ENCODE measurements at places on chromosomes 12 and 14. TPM values are rescaled to one million over a fixed set of nuclear protein-coding genes. Genes with fewer than 3 reads are reported as not detected.

DNA sequence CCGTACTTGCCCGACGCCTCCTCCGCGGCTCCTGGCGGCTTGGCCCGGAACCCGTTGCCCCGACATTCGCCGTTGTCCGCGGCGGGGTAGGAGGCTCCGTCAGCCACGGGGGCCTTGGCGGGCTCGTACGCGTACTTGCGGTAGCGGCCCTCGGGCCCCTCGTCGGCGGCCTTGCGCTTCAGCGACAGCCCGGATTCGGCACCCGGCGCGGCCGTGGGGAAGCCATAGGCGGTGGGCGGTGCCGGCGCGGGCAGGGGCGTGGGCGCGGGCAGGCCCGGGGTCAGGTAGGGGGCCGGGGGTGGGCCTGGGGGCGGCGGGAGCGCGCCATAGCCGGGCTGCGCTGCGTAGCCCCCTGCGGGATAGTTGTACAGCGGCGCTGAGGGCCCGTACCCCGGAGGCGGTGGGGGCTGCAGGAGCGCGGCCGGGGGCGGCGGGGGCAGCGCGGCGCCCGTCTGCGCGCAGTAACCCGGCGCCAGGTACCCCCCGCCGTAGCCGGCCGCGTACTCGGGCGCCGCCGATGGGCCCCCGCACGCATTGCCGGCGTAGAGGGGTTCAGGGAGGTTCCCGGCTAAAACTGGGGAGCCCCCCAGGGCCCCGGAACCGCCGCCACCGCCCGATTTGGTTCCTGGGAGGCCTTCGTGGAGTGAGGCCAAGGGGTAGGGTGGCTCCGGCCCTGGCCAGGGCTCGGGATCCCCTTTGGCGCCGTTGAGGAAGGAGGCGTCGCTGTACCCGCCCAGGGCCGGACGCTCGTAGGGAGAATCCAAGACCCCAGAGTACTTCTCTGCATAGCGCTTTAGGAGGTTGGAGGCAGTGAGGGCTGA is 26.9 kb downstream of the FIGNL2 start:
- H3K4me3 ChIP-seq: peak overlapping the region; percentile 28
- H3K27ac ChIP-seq: peak overlapping the region; percentile 90
- no peaks in the 10 kb centered on the region for H3K27me3 ChIP-seq
- H3K36me3 ChIP-seq: no peaks in the 10 kb centered on the region
- no peak for DNase-seq

DNA sequence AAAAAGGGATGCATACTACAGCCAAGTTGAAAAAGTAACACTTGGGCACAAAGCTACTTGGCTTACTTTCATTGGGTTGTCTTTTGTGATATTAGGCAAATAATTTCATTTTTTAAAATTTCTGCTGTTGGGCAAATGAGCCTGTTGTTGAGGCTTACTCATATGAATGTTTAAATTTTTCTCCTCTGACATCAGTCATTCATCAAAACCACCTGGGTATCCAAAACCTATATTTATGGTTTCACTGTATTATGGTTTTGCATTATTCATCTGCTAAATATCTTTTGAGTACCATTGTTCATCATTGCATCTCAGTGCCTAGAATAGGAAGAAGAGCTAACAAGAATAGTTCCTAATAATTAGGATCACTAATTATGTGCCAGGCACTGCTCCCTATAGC is 28.1 kb downstream of the DYRK2 start:
- H3K4me1 ChIP-seq: no peaks in the 10 kb centered on the region
- DNase-seq: no peak
- H3K4me3 ChIP-seq: no peak overlapping the region
- no peaks in the 10 kb centered on the region for H3K27me3 ChIP-seq
- no peak overlapping the region for H3K27ac ChIP-seq
- no peaks in the 10 kb centered on the region for H3K36me3 ChIP-seq

DNA sequence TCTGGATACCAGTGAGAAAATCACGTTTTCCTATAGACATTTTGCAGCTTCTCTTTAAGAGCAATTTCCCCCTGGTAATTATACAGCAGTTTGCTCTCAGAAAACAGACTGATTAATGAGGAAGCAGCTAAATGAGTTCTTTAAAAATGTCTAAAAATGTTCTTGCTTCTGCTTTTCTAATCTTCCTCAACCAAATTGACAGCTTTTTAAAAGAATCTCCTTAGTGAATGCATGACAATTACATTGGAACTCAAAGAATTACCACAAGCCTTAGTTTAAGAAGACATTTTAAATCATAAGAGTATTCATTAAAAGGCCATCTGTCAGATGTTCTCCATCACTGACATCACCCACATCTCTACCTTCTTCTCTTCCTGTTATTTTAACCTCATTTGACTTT is 135.8 kb upstream of the PLXNC1 start:
- no peaks in the 10 kb centered on the region for H3K27me3 ChIP-seq
- no peak overlapping the region for H3K27ac ChIP-seq
- no peak for DNase-seq

DNA sequence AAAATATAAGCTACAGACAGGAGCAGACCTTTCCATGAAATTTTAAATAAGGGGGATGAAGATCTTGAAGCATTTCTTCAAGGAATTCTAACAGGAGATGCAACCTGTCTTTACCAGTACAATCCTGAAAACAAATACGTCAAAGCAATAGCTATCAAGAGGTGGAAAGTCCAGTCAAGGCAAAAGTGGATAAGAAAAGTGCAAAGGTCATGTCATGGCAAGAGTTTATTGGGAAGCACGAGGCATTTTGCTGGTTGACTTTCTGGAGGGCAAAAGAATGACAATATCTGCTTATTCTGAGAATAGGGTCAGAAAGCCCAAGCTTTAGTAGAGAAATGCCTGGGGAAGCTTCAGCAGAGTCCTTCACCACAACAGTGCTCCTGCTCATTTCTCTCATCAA is 34.3 kb upstream of the PRB4 start:
- no peaks in the 10 kb centered on the region for H3K4me1 ChIP-seq
- no peaks in the 10 kb centered on the region for H3K27me3 ChIP-seq
- H3K4me3 ChIP-seq: no peak overlapping the region
- H3K36me3 ChIP-seq: no peaks in the 10 kb centered on the region
- H3K27ac ChIP-seq: no peak overlapping the region

- H3K4me3 ChIP-seq: no peak overlapping the region
- no peak overlapping the region for H3K27ac ChIP-seq
- H3K36me3 ChIP-seq: no peaks in the 10 kb centered on the region
- H3K4me1 ChIP-seq: no peaks in the 10 kb centered on the region
- DNase-seq: no peak
- no peaks in the 10 kb centered on the region for H3K27me3 ChIP-seq
Observed at GRCh38 chr14:89091781-89092180, 267.3 kb downstream of the TTC8 start.

- no peaks in the 10 kb centered on the region for H3K4me1 ChIP-seq
- DNase-seq: no peak
- no peaks in the 10 kb centered on the region for H3K27me3 ChIP-seq
Observed at GRCh38 chr12:97781342-97781741, 318.7 kb downstream of the RMST start.

DNA sequence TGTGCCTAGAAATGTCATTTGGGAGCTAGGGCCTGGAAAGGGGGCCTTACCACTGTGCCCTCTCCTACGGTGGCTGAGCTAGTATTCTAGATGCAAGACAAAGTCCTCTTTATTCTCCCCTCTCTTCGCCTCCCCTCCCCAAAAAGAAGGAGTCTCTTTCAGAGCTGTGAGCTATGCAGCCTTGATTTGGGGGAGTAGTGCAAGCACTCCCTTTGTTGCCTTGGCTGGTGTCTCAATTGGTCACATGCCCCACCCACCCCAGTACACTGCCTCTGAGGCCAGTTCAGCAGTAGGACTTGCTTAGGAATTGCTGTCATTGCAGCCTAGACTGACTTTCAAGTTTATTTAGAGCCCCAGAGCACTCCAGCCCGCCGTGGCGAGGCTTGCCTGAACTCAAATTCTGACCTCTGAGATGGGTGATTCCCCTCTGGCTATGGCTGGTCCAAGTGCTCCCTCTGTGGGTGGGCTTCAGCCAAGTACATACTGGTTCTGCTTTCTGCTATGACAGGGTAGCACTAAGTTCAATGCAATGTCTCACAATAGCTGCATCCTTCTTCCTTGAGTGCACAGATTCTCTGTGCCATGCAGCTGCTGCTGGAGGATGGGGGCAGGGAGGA is 37.0 kb upstream of the FBXO33 start:
- H3K4me3 ChIP-seq: no peak overlapping the region
- no peak overlapping the region for H3K27ac ChIP-seq
- H3K4me1 ChIP-seq: no peaks in the 10 kb centered on the region
- H3K27me3 ChIP-seq: no peaks in the 10 kb centered on the region
- DNase-seq: no peak
- no peaks in the 10 kb centered on the region for H3K36me3 ChIP-seq

GRCh38 chr14:69037790-69038454 is 58.8 kb upstream of the ACTN1 start:
- no peaks in the 10 kb centered on the region for H3K4me1 ChIP-seq
- H3K36me3 ChIP-seq: no peaks in the 10 kb centered on the region
- peak overlapping the region; percentile 45 for H3K27ac ChIP-seq
- DNase-seq: no peak

GRCh38 chr14:104434214-104435076 is 145.1 kb upstream of the C14orf180 start:
- DNase-seq: no peak
- H3K27me3 ChIP-seq: no peaks in the 10 kb centered on the region
- H3K4me1 ChIP-seq: no peaks in the 10 kb centered on the region
- H3K36me3 ChIP-seq: no peaks in the 10 kb centered on the region
- no peak overlapping the region for H3K4me3 ChIP-seq
- no peak overlapping the region for H3K27ac ChIP-seq

DNA sequence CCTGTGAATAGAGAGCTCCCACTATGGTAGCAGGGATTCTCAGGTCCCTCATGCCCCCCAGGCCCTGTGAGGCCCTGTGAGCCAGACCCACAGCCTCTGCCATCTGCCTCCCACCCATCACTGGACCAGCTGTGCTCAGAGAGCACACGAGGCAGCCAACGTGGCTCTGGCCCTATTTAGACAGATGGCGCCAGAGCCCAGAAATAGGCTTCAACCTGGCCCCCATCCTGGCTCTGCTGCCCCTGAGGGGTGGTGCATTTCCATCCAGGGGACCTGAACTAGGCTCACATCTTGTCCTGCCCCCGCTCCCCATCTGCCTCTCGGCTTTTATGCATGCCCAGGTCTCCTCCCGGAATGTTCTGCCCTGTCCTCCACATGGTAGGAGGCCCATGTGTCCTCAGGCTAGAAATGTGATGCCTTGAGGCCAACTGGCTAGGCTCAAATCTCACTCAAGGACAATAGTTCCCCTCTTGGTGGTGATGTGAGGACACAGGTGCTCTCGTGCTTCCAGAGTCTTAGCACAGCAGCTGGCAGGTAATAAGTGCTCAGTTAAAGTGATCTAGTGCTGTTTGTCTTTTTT is 18.9 kb downstream of the TMEM63C start:
- H3K4me1 ChIP-seq: no peaks in the 10 kb centered on the region
- H3K4me3 ChIP-seq: no peak overlapping the region
- DNase-seq: no peak
- no peaks in the 10 kb centered on the region for H3K36me3 ChIP-seq

DNA sequence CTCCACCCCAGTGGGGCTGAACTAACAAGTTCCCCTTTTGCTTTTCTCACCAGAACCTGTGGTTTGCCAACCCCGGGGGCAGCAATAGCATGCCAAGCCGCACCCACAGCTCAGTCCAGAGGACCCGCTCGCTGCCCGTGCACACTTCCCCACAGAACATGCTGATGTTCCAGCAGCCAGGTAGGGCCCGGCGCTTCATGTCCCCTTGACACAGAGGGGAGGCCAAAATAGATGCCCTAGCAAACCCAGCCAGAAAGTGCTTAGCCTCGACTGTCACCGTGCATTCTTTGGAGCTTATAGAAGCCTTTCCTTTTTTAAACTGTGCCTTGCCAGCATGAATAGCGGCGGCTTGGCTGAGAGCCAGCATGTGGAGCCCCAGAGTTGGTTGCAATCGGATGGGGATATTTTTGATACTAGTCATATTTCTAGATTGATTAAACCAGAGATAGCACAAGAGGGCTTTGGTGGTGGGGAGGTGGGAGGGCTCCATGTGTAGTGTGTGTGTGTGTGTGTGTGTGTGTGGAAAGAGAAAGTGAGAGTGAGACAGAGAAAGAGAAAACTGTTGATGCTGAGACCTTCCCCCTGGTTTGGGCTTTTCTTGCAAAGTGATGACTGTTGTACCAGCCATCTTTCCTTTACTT is 126.1 kb downstream of the GCH1 start:
- no peak for DNase-seq
- no peaks in the 10 kb centered on the region for H3K36me3 ChIP-seq
- no peaks in the 10 kb centered on the region for H3K4me1 ChIP-seq
- H3K27me3 ChIP-seq: no peaks in the 10 kb centered on the region
- H3K4me3 ChIP-seq: no peak overlapping the region
- no peak overlapping the region for H3K27ac ChIP-seq

The TCTN2 gene
- total RNA-seq: 11.5 TPM

The TSHR gene
- 1.6 TPM for total RNA-seq

The FBXW8 gene
- total RNA-seq: 22.3 TPM

The ATXN7L3B gene
- 33.1 TPM for total RNA-seq

The EEA1 gene
- total RNA-seq: 52.8 TPM

The SIX6 gene
- total RNA-seq: not detected

The DEGS2 gene
- 10.2 TPM for total RNA-seq

The ITGA5 gene
- total RNA-seq: 30.4 TPM

The CEP170B gene
- 14.8 TPM for total RNA-seq
